ENCODE measurements at places on chromosomes 7 and 10. TPM values are rescaled to one million over a fixed set of nuclear protein-coding genes. Genes with fewer than 3 reads are reported as not detected.

DNA sequence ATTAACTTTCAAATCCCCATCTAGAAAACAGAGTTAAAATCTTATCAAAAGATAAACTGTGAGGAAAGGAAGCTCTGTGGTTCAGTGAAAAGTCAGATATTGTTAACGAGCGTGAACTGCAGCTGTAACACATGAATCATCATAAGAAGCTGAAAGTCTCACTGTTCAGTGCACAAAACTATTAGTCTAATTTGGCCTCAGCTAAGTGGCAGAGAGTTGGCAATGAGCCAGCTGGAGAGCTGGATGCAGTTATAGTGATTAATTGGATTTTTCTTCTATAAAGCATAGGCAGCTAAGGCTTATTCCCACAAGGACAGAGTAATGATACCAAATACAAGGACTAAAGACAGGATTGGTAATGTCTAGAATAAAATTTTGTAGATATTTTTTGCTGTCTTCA lies 101.1 kb upstream of the ABCB5 start:
- peak; percentile 42 for DNase-seq

EPHB4 gene
- total RNA-seq: 51.4 TPM

GRCh38 chr10:114634609-114634979 lies 23.5 kb downstream of the ABLIM1 start:
- peak; percentile 89 for DNase-seq

DNA sequence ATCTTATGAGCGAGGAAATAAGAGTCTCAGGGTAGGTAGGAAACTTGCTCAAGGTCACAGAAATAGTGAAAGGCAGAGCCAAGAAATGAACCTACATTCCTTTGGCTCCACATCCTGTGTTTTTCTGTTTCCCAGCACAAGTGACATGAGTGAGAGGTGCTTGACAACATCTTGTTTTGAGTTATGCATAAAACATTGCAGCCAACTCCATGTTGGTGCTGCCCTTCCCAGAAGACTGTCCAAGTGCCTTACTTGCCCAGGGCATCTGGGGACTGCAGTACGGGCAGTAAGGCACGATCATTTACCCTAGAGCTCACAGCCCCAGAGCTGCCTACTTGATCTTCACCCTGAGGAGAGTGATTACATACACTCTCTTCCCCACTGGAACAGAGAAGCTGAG lies 148.8 kb downstream of the NOC3L start:
- DNase-seq: no peak

KCND2 gene
- 0.11 TPM for total RNA-seq

GRCh38 chr10:117509573-117509972 lies 33.0 kb upstream of the EMX2 start:
- DNase-seq: no peak

DNA sequence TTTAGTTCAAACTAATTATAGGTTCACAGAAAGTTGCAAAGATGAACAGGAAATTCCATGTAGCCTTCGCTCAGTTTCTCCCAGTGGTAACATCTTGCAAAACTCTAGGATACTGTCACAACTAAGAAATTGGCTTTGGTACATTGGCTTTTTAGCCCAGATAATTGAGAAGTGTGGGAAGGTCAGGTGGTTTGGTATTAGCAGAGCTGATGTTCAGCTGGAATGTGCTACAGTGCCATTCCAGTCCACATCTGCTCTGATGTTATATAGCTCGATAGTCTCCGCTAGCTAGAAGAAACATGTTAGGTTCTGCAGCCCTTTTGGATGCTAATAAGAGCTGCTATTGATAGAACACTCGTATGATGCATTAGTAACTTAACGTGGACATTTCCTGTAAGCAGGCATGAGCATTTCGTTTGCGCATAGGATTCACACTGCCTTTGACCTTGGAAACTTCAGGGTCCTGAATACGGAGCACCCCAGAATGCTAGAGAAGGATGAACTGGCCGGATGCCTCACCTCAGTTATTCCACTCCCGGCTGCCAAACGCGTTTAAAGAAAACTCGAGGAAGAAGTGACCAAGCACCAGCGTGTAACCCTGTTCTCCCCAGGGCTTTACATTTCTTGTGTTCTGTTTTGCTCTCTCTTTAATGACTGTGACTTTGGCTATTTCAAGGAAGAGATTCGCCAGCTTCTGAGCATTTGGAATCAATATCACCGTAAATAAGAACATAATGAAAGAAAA lies 271.4 kb downstream of the GALNT17 start:
- no peak for DNase-seq

DNA sequence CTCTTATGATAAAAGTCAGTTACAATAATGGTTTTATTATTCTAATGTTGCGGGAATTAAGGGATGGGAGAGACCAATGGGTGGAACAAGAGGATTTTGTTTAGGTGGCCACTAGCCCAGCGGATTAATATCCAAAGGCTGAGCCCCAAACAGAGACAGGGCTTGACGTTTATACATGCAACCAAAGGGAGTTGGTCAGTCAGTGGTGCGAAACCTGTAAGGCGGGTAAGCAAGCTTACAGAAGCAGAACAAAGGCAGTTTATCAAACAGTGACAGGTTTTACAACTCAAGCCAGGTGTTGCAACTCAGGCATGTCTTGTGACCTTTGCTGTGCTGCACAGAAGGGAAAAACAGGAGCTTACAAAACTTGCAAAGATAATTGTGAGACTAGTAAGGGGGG lies 622.9 kb upstream of the MBL2 start:
- no peak for DNase-seq

METTL2B gene
- 23.1 TPM for total RNA-seq

- DNase-seq: no peak
Measured at GRCh38 chr7:120400806-120401455, 128.0 kb downstream of the KCND2 start.

DNA sequence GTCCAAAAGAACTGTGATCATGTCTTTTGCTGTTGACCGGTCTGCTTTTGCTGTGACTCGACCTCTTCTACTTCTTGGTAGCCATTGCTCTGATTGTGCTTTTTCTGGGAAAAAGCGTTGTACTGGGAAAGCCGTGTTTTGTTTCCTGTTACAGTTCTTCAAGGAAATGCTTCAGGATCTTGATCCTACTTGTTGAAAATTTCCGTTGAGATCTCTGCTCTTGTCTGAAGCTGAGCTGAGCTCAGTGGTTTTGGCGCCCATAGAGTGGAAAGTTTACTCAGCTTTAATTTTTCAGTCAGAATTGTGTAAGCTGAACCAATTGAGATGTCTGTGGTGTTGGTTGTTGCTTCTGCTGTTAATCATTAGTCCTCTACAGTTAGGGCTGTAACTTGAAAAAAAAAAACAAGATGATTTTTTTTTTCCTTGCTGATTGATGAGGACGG lies 302.2 kb downstream of the CCDC3 start:
- no peak for DNase-seq

DNA sequence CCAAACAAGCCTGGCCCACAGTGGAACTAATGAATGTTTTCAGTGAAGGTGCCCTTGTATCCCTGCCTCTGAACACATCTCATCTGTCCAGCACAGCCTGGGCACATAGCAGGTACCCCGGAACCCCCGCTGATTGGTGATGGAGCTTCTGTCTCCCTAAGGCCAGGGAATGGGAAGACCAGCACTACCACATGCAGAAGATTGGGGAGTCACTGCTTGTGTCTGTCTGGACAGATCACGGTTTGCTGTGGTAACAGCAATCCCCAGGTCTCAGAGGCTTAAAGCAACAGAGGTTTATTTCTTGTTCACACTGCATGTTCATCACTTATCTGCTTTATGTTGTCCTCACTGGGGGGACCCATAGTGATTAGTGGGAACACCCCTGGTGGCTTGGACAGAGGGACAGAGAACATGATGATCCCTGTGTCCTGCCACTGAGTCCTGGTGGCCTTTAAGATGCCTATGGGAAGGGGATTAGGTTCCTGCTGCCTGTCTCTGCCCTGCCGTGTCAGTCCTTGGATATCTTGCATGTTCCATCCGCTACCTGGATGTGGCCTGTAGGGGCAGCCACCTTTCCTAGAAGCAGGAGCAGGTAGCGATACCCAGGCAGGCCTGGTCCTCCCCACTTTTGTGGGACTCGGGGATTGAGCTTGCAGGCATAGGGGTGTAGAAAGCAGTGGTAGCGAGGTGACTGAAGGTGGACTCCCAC lies 3.6 kb downstream of the TSPAN14 start:
- no peak for DNase-seq

DNA sequence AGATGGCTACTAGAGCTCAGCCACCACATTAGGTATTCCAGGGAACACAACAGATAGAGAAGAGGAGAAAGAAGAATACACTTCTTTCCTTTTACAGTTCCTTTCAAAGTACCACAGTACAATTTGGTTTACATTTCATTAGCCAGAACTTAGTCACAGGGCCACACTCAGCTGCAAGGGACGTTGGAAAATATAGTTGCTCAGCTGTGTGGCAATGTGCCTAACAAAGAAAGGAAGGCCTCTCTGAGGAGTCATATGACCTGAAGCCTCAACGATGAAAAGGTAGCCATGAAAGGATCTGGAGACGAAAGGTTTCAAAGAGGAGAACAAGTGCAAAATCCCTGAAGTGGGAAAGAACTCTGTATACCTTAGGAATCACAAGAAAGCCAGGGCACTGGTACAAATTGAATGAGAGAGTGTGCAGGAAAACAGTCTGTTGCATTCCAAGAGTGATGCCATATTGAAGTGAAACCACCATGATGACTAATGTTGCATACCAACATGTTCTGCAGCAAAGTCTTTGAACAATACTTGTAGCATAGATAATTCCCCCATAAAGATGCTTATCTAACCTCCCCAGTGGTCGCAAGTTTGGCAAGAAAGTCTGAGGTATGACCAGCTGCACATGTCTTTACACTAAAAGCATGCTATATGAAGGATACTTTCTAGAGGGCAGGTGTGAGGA lies 278.9 kb downstream of the HPSE2 start:
- DNase-seq: no peak

TSPAN14 gene
- 39.0 TPM for total RNA-seq
